Activated CD4-positive, alpha-beta memory T cell treated with anti-CD3 and anti-CD28 coated beads, Interleukin-2, amount 10 ng/mL, durations not matched to agents 7 days and 5 days (primary cell): ENCODE measurements at places on chromosomes 2 and 18. TPM values are rescaled to one million over a fixed set of nuclear protein-coding genes. Genes with fewer than 3 reads are reported as not detected.
A peak's percentile ranks its signal among the peaks of the same experiment; 100 is the strongest.

DNA sequence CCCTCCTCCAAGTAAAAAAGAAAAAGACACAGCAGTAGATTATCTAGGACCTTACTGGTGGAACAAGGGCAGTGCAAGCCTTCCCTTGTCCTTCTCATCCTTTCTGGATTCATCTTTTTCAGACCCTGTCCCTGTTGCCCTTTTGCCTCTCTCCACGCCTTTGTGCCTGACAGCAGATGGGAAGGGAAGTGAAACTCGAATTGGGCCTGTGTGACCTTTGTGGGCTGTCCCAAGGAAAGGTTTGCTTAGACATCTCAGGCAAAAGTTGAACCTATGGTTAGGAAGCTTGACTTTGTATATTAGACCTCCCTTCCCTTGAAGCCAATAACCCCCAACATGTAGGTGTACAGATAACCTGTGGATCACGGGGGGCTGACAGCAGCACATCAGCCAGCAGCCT lies 185.3 kb downstream of the PRKCE start:
- peaks cover 26% of the 10 kb centered on the region for H3K4me1 ChIP-seq
- H3K27ac ChIP-seq: no peak overlapping the region
- no peak overlapping the region for H3K4me3 ChIP-seq
- no peaks in the 10 kb centered on the region for H3K36me3 ChIP-seq

GRCh38 chr2:234851451-234851850 lies 100.4 kb upstream of the SH3BP4 start:
- no peak for DNase-seq
- no peak overlapping the region for H3K4me3 ChIP-seq
- no peaks in the 10 kb centered on the region for H3K4me1 ChIP-seq
- H3K27me3 ChIP-seq: peaks cover 3% of the 10 kb centered on the region

The C2orf69 gene
- total RNA-seq: 19.2 TPM

- peaks cover 29% of the 10 kb centered on the region for H3K4me1 ChIP-seq
- no peak for DNase-seq
- no peak overlapping the region for H3K4me3 ChIP-seq
- H3K27ac ChIP-seq: no peak overlapping the region
- peaks cover 6% of the 10 kb centered on the region for H3K36me3 ChIP-seq
These were observed 82.2 kb upstream of the ITGA4 start for GRCh38 chr2:181374781-181375675.

DNA sequence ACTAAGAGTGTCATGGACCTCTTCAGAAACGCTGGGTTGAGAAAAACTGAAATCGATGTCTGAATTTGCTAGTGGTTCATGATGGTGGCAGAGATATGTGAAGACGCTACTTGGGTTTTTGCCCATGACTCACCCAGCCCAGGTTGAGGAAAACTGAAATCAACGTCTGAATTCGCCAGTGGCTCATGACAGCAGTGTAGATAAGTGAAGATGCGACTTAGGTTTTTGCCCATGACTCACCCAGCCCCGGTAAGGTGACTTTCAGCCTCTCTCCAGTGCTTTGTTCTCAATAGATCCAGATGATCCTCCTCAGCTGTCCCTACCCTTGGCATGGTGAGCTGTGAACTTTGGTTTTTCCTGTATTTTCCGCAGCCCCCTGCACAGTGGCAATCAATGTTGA lies 105.3 kb upstream of the SIX3 start:
- H3K27ac ChIP-seq: peak overlapping the region; percentile 47
- no peaks in the 10 kb centered on the region for H3K27me3 ChIP-seq
- H3K4me1 ChIP-seq: peaks cover 38% of the 10 kb centered on the region
- no peak overlapping the region for H3K4me3 ChIP-seq
- peak; percentile 63 for DNase-seq

The PLEKHH2 gene
- total RNA-seq: 0.35 TPM

- peak; percentile 73 for DNase-seq
- H3K27me3 ChIP-seq: no peaks in the 10 kb centered on the region
- no peak overlapping the region for H3K27ac ChIP-seq
- H3K4me1 ChIP-seq: peaks cover 7% of the 10 kb centered on the region
These were observed 78.5 kb downstream of the ACSL3 start for GRCh38 chr2:222939208-222939856.

DNA sequence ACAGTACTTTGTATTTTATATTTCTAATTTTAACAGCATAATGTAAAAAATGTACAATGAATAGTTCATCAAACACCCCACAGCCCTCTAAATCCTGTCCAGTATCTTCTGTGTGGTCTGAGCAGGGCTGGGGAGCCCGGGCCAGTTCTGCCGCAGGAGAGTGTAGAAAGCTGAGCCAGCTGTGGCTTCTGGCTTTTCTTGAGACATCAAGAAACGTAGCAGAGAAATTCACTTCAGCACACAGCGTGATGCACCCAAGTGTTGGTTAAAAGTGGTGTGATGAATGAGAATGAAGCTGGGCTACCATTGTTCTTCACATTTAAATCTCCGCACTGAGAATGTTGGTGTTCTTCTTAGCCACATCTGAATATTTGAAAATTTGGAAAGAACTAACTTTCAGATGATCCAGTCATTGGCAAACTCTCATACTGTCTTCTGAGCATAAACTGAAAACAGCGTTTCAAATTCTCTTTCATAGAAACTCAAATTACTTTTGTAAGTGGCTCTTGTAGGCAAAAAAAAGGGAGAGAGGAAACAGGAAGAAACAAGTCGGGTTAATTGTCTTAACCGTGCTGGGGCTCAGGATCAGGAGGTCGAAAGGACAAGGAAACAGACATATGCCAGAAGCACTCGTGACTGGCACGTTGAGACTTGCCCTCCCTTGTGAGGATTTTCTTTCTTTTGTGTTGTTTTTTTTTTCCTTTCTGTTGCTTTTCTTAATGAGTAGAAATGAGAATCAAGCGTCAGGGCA lies 23.4 kb upstream of the TMEM87B start:
- DNase-seq: no peak
- H3K4me1 ChIP-seq: peaks cover 6% of the 10 kb centered on the region
- no peaks in the 10 kb centered on the region for H3K27me3 ChIP-seq
- no peak overlapping the region for H3K27ac ChIP-seq
- H3K36me3 ChIP-seq: no peaks in the 10 kb centered on the region
- H3K4me3 ChIP-seq: no peak overlapping the region

- peak; percentile 67 for DNase-seq
- peaks cover 2% of the 10 kb centered on the region for H3K36me3 ChIP-seq
- peak overlapping the region; percentile 28 for H3K27ac ChIP-seq
- H3K27me3 ChIP-seq: peaks cover 4% of the 10 kb centered on the region
- peaks cover 43% of the 10 kb centered on the region for H3K4me1 ChIP-seq
These were observed 33.9 kb downstream of the BMP10 start for GRCh38 chr2:68837164-68837860.

DNA sequence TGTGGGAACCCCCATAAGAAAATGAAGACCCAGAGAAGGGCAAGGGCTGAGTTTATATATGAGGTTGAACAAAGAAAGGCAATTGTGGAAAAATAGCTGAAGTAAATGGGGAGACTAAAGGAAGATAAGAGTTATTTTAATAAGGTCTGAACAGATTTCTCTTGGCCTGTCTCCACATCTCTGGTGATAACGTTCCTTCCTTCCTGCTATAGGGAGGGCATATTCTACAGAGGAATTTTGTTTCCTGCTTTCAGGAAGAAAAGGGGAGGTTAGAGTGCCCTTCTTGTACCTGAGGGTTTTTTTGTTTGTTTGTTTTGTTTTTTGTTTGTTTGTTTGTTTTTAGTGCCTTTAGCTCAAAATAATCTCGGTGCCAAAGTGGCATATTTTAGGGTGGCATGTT lies 31.6 kb downstream of the MOGAT1 start:
- no peak for DNase-seq
- H3K27me3 ChIP-seq: peaks cover 49% of the 10 kb centered on the region
- peaks cover 27% of the 10 kb centered on the region for H3K4me1 ChIP-seq
- H3K27ac ChIP-seq: no peak overlapping the region
- no peak overlapping the region for H3K4me3 ChIP-seq

GRCh38 chr2:164711766-164712138 lies 90.5 kb upstream of the GRB14 start:
- no peak overlapping the region for H3K4me3 ChIP-seq
- DNase-seq: no peak
- H3K27ac ChIP-seq: no peak overlapping the region
- H3K27me3 ChIP-seq: no peaks in the 10 kb centered on the region

The MSH6 gene
- total RNA-seq: 84.1 TPM

DNA sequence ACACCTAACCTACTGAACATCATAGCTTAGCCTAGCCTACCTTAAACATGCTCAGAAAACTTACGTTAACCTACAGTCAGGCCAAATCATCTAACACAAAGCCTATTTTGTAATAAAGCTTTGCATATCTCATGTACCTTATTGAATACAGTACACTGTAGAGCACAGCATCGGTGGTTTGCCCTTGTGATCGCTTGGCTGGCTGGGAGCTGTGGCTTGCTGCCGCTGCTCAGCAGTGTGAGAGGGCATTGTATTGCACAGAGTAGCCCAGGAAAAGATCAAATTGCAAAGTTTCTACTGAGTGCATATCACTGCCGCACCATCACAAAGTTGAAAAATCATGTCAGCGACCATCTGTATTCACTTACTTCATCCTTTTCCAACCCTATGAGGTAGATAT lies 62.3 kb upstream of the NCK2 start:
- DNase-seq: no peak
- no peak overlapping the region for H3K4me3 ChIP-seq
- H3K36me3 ChIP-seq: no peaks in the 10 kb centered on the region
- no peak overlapping the region for H3K27ac ChIP-seq

The ARHGAP28 gene
- total RNA-seq: not detected

GRCh38 chr2:97726261-97727064 lies 13.1 kb downstream of the ZAP70 start:
- peaks cover 92% of the 10 kb centered on the region for H3K36me3 ChIP-seq
- no peak for DNase-seq
- H3K27me3 ChIP-seq: no peaks in the 10 kb centered on the region

The SCYGR4 gene
- not detected for total RNA-seq

The PDCD1 gene
- total RNA-seq: 17.9 TPM

GRCh38 chr2:158685646-158686045 lies 109.5 kb upstream of the DAPL1 start:
- H3K36me3 ChIP-seq: peaks cover 2% of the 10 kb centered on the region
- DNase-seq: no peak
- no peak overlapping the region for H3K27ac ChIP-seq
- H3K4me3 ChIP-seq: no peak overlapping the region
- no peaks in the 10 kb centered on the region for H3K27me3 ChIP-seq

- no peaks in the 10 kb centered on the region for H3K36me3 ChIP-seq
- no peak overlapping the region for H3K27ac ChIP-seq
- no peak for DNase-seq
- no peaks in the 10 kb centered on the region for H3K27me3 ChIP-seq
- H3K4me1 ChIP-seq: no peaks in the 10 kb centered on the region
- H3K4me3 ChIP-seq: no peak overlapping the region
These were observed 37.7 kb downstream of the KIF1A start for GRCh38 chr2:240782221-240782885.

GRCh38 chr2:86019121-86019520 lies 86.6 kb downstream of the POLR1A start:
- peaks cover 34% of the 10 kb centered on the region for H3K4me1 ChIP-seq
- no peak for DNase-seq
- H3K27me3 ChIP-seq: no peaks in the 10 kb centered on the region
- no peak overlapping the region for H3K27ac ChIP-seq
- no peak overlapping the region for H3K4me3 ChIP-seq

- no peak overlapping the region for H3K27ac ChIP-seq
- no peak for DNase-seq
- no peaks in the 10 kb centered on the region for H3K4me1 ChIP-seq
- H3K4me3 ChIP-seq: no peak overlapping the region
- H3K36me3 ChIP-seq: peaks cover 18% of the 10 kb centered on the region
These were observed 45.3 kb downstream of the CENPO start for GRCh38 chr2:24838541-24838940.

The VWC2L gene
- total RNA-seq: not detected

DNA sequence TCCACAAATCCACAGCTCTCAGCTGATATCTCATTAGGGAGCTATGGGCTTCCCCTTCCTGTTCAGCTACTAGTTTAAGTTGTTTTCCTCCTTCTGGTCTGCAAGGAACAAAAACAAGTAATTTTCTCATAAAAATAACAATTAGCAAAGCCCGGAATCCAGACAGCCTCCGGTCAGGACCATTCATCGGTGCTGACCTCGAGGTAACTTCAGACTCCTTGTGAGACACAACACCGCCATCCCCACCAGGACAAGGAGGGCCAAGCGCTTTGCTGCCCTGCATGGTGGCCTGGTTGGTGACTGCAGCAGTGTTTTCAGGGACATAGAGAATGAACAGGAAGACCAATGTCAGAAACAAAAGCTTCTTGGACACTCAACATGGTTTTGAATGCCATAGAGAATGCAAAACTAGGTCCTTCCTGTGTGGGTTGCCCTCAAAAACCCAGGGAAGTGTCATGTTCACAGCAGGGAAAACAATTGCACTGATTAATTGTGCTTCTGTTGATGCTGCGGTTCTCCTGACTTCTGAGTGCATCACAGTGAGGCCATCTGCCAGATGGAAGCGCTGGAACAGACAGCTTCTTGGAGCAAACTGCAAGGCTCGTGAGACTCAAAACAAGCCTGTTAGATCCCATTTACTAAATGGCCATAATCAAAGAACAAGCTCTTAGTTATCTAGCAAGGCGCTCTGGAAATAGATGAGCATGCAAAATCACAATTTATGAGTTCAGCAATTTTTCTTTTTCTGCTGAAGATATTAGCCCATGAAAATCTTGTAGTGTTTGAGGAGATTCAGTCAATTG lies 77.1 kb downstream of the HS1BP3 start:
- H3K4me1 ChIP-seq: peaks cover 73% of the 10 kb centered on the region
- no peaks in the 10 kb centered on the region for H3K27me3 ChIP-seq
- no peak for DNase-seq
- no peak overlapping the region for H3K4me3 ChIP-seq
- peak overlapping the region; percentile 38 for H3K27ac ChIP-seq
- peaks cover 11% of the 10 kb centered on the region for H3K36me3 ChIP-seq

The ELOA2 gene
- total RNA-seq: not detected

GRCh38 chr2:238627899-238628298 lies 201.2 kb downstream of the ASB1 start:
- H3K36me3 ChIP-seq: no peaks in the 10 kb centered on the region
- no peaks in the 10 kb centered on the region for H3K4me1 ChIP-seq
- peaks cover 3% of the 10 kb centered on the region for H3K27me3 ChIP-seq
- no peak overlapping the region for H3K27ac ChIP-seq

DNA sequence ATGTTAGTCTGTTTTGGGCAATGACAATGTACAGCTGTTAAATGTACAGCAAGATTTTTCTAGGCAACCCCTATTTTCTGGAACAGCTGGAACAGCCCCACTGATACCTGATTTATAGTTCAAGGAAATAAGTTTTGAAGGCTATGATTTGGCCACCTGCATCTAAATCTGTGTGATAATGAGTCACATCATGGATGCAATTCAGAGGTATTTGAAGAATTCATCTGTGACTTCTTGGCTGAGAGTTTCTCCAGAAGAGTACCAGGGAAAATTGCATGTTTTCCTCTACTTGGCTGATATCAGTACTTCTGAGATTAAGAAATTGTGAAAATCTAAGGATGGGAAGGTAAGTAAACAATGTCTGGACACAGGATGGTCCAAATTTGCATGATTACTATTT lies 40.7 kb upstream of the NT5C1B start:
- no peaks in the 10 kb centered on the region for H3K4me1 ChIP-seq
- H3K36me3 ChIP-seq: no peaks in the 10 kb centered on the region
- H3K27ac ChIP-seq: no peak overlapping the region
- no peak overlapping the region for H3K4me3 ChIP-seq
- DNase-seq: no peak
- H3K27me3 ChIP-seq: no peaks in the 10 kb centered on the region
